ENCODE measurements at places on chromosomes 1 and 21.

- no peaks in the 10 kb centered on the region for H3K36me3 ChIP-seq
- H3K4me1 ChIP-seq, result no peaks in the 10 kb centered on the region
- H3K27me3 ChIP-seq, result peaks cover 2% of the 10 kb centered on the region
- no peak overlapping the region for H3K4me3 ChIP-seq
- no peak overlapping the region for H3K27ac ChIP-seq
- no peak for DNase-seq
Measured at GRCh38 chr1:50155541-50155940, 46.8 kb downstream of the ELAVL4 start.

DNA sequence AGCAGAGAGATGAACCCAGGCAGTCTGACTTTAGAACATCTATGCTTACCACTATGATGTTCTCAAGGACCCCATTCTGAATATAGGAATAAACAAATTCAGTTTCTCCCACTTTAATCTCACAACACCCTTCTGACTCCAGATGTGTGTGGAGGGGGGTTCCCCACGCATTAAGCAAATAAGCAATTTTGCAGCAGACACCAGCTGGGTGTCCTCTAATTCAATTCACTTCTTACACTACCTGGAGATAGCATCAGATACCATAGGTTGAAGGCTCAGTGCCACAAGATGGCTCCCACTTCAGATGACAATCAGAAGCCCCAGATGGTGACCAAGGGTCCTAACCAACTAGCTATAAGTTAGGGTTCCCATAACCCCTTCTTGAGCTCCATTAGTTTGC lies 30.3 kb upstream of the CEP350 start:
- DNase-seq, result no peak
- no peak overlapping the region for H3K27ac ChIP-seq
- H3K27me3 ChIP-seq, result no peaks in the 10 kb centered on the region
- no peaks in the 10 kb centered on the region for H3K4me1 ChIP-seq
- no peak overlapping the region for H3K4me3 ChIP-seq
- H3K36me3 ChIP-seq, result peaks cover 6% of the 10 kb centered on the region

DNA sequence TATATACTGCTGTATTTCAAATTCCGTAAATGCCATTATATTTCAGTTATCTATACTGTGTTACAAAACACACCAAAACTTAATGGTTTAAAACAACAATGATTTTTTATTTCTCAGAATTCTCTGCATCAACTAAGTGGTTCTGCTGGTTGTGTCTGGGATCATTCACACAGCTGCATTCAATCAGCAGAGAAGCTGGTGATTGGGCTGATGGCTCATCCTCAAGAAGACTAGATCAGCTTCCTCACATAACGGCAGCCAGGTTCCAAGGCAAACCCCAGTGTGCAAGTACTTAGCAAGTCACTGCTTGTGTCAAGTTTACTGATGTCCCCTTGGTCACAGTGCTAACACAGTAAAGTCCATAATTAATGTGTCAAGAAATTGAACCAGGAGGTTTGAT lies 86.3 kb upstream of the VANGL1 start:
- DNase-seq, result no peak
- no peak overlapping the region for H3K4me3 ChIP-seq
- H3K4me1 ChIP-seq, result peaks cover 16% of the 10 kb centered on the region
- no peaks in the 10 kb centered on the region for H3K36me3 ChIP-seq

GRCh38 chr1:202376247-202376646 lies 27.7 kb downstream of the PPP1R12B start:
- H3K36me3 ChIP-seq, result peaks cover 6% of the 10 kb centered on the region
- peak overlapping the region; percentile 47 for H3K27ac ChIP-seq
- no peak overlapping the region for H3K4me3 ChIP-seq

DNA sequence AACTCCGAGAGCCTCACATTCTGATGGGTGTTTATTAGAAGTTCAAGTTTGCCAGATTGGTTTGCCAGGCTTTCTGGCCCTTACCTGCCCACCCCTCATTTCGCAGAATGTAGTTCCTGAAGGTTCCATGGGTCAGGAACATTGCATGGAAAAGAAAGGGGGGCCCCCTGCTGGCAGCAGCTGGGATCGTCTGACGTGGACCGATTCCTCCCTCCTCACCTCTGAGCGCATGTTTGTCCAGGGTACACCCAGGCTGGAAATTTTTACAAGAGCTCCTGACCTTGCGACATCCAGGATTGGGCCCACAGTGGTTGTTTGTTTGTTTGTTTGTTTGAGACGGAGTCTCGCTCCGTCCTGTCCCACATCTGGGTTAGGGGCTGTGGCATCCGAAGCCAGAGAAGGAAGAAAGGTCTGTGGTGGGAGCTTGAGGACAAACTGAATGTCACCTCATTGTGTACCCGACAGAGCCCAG lies 126.0 kb upstream of the TMEM51 start:
- peaks cover 2% of the 10 kb centered on the region for H3K36me3 ChIP-seq
- peak overlapping the region; percentile 87 for H3K27ac ChIP-seq
- H3K27me3 ChIP-seq, result no peaks in the 10 kb centered on the region
- H3K4me1 ChIP-seq, result peaks cover 48% of the 10 kb centered on the region

GRCh38 chr21:41133874-41134522 lies 34.0 kb upstream of the BACE2 start:
- H3K36me3 ChIP-seq, result no peaks in the 10 kb centered on the region
- H3K27ac ChIP-seq, result no peak overlapping the region
- H3K4me1 ChIP-seq, result peaks cover 2% of the 10 kb centered on the region
- DNase-seq, result no peak

DNA sequence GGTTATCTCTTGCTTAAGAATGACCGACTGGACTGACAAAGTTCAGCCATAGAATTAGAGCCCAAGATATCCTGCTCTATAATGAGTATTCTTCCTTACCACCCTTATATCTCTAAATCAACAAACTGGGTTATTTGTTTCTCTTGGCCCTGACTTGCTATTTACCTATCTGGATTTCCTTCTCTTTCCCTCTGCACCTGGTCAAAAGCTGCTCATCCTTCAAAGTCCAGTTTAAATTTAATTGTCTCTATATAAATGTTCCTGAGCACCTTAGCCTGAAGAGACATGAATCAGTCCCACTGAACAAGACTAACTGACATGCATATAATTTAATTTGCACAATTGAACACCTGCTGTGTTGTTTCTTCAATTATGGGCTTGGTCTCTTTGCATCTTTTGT lies 127.1 kb upstream of the KCNJ15 start:
- DNase-seq, result no peak
- peaks cover 1% of the 10 kb centered on the region for H3K36me3 ChIP-seq
- H3K4me1 ChIP-seq, result no peaks in the 10 kb centered on the region
- peaks cover 7% of the 10 kb centered on the region for H3K27me3 ChIP-seq
- no peak overlapping the region for H3K27ac ChIP-seq

DNA sequence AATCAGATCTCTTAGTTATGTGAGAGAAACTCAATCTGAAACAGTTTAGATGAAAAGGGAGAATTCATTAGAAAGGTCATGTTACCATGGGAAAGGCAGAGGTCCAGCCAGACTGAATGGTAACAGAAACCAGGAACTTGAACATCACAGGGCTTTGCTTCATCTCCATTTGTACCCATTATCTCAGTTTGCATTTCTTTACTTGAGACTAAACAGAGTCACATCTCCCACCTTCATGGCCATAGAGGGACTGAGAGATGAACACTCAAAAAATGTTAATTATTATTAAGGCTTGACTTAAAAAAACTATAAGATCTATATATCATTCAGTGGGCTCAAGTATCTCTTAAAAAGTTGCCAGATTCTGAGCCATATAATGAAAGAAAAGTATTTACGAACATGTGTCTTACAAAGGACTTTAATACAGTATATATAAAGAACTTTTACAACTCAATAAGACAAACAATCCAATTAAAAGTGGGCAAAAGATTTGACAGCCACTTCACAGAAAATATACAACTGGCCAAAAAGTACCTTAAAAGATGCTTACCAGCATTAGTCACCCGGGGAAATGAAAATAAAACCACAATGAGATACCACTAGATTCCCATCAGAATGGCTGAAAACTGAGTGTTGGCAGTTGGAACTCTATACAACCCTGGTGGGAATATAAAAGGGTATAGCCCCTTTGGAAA lies 13.2 kb downstream of the KYAT3 start:
- H3K36me3 ChIP-seq, result peaks cover 8% of the 10 kb centered on the region
- no peak overlapping the region for H3K27ac ChIP-seq
- DNase-seq, result no peak
- H3K4me3 ChIP-seq, result no peak overlapping the region

DNA sequence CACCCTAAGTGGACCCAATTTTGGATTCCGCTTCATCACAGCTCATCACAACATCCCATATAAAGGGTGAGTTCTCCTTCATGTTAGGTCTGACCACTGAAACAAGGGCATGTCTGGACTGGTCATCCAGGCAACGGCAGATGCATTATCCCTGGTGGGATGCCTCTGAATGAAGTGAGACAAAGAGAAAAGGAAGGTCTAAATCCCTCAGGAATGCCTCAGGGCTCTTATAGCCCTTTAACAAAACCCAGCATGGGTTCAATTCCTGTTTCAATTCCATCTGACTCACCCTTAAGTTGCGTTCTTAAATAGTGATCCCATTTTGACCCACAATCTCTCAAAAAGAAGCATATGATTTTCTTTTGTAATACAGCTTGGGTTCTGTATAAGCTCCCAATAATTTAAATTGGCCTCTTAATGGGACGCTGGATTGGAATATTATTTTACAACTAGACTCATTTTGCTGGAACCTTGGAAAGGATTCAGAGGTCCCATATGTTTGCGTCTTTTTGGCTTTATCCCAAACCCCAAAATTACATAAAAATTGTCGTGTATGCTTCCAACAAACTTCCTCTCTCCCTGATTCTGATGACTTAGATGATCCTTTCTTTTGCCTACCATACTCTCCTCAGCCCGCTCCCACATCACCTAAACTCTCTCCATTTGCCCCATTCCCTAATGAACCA lies 287.4 kb upstream of the ZP4 start:
- no peak overlapping the region for H3K27ac ChIP-seq
- H3K4me3 ChIP-seq, result no peak overlapping the region
- H3K4me1 ChIP-seq, result no peaks in the 10 kb centered on the region
- H3K27me3 ChIP-seq, result no peaks in the 10 kb centered on the region

DNA sequence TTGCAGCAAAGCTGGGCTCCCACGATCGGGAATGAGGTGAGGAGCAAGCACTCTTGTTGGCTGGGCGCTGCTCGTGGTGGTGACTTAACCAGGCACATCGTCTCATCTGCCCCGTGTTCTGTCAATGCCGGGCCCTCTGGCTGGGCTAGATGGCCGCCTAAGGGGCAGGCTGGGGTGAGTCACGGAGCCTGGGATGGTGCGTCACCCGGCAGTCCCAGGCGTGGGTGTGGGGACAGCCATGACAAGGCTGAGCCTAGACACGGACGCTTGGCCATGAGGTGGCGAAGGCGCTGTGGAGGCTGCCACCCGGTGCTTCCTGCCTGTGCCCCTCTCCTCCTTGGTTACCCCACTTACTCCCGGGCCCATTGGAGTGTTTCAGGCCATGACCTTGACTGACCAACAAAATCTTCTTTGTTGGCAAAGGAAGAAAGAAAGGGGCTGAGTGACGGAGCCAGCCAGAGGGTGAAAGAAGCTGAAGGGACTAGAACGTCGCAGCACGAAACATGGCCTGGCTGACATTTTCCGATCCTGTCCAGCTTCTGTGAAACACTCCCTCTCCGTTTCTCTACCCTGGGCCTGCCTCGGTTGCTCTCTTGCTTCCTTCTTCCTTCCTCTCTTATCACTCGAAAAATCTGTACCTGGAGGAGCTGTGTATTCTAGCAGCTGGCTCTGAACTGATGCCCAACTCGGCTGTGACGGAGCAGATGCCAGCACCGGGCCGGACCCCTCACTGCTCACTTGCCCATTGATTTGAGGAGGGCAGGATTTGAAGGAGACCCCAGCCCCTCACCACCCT lies 596 bp downstream of the CD247 start:
- peaks cover 1% of the 10 kb centered on the region for H3K36me3 ChIP-seq
- H3K27ac ChIP-seq, result no peak overlapping the region
- DNase-seq, result no peak

DNA sequence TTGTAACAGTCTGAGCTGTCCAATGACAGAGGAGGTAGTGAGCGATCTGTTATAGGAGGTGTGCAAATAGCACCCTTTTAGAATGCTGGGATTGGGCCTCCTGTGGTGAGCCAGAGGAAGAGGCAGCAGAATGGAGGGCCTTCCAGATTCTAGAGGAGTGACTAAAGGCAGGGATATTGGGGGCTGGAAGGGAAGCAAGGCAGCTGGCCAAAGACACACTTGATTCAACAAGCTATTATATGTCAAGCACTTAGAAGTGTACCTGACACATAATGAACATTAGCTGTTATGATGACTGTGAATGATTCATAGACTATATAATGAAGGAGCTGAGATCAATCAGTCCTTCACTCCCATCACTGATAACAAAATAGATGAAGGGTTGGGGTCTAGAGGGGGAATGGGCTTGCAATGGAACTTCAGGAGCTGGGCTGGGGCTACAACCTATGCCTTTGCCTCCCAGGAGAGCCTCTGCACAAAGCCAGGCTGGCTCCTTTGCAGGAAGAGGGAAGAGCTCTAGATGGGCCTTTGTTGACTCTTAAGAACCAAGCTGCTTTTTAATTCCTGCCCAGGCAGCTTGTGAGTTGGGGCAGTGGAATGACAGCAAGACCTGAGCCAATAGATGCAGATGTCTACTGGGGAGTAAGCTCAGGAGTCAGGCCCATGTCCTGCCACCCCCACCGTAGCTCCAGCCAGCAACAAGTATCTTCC lies 2.3 kb upstream of the MKNK1 start:
- H3K27me3 ChIP-seq, result no peaks in the 10 kb centered on the region
- no peak overlapping the region for H3K4me3 ChIP-seq
- H3K36me3 ChIP-seq, result peaks cover 20% of the 10 kb centered on the region
- DNase-seq, result no peak
- H3K27ac ChIP-seq, result no peak overlapping the region

- H3K36me3 ChIP-seq, result no peaks in the 10 kb centered on the region
- H3K4me1 ChIP-seq, result peaks cover 8% of the 10 kb centered on the region
- no peak overlapping the region for H3K27ac ChIP-seq
- no peak overlapping the region for H3K4me3 ChIP-seq
- DNase-seq, result no peak
Measured at GRCh38 chr1:17365293-17365692, 6.7 kb upstream of the PADI6 start.

- no peaks in the 10 kb centered on the region for H3K27me3 ChIP-seq
- DNase-seq, result no peak
- H3K4me1 ChIP-seq, result peaks cover 26% of the 10 kb centered on the region
- H3K27ac ChIP-seq, result no peak overlapping the region
Measured at GRCh38 chr1:84855691-84856630, 37.0 kb downstream of the LPAR3 start.

Measured in chondrocyte (in vitro differentiated cells).